ENCODE measurements at places on chromosomes 13 and 19. TPM values are rescaled to one million over a fixed set of nuclear protein-coding genes. Genes with fewer than 3 reads are reported as not detected.

DNA sequence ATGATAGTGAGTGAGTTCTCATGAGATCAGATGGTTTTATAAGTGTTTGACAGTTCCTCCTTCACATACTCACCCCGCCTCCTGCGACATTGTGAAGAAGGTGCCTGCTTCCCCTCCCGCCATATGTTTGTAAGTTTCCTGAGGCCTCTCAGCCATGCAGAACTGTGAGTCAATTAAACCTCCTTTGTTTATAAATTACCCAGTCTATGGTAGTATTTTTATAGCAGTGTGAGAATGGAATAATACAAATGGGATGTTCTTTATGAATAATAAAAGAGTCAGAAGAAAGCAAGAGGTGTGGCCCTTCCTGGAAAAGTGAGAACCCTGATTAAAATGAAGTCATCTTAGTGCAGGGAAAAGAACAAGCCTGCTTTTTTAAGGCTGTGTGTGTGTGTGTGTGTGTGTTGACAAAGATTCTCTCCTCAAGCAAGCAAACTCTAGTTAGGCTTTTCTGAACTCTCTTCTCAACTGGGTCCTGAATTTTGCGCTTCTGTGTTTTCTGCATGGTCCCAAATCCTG lies 18.8 kb upstream of the ARGLU1 start:
- peak; percentile 48 for DNase-seq

- DNase-seq, result no peak
These were observed 125.0 kb downstream of the IER2 start for GRCh38 chr19:13275016-13275722.

- DNase-seq, result peak; percentile 79
These were observed 74.4 kb downstream of the SLITRK6 start for GRCh38 chr13:85724546-85725432.

DNA sequence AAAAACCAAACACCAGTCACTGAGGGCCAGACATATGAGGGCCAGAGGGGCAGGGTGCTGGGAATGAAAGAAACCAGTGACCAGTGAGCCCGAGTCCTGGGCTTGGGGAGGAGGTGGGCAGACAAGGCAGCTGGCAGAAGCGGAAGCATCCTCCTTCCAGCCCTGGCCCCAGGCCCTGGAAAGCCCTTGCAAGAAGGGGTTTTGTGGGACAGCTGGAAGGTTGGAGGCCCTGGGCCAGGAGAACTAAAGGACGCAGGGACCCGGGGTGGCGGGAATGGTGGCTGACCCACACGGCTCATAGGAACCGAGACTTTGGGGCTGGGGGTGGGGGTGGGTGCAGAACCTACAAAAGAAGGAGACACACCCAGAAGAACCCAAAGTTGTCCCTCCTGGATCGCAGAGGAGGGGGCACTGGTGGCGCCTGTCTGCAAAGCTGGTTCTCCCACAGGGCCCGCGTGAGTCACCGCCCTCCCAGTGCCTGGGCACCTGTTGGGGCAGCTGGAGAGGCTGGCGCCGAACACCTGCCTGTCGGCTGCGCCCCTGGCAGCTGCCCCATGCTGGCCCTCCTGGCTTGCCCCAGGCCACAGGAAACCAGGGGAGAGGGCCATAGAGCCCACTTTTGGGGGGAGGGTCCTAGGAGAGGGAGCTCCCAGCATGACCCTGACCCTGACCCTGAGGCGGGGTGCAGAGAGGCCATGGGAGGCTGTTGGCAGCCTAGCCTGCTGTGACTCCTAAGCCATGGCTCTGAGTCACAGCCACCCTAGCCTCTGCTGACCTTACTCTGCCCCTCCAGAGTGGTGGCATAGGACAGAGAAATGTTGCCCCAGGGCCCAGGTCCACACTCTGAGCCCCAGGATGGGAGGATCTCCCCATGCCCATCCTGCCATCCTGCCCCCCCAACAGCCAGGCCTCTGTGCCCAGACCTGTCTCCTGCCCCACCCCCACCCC lies 802 bp downstream of the DMPK start:
- DNase-seq, result peak; percentile 41

Gene F2RL3
- not detected for total RNA-seq

Gene FAM83E
- 21.9 TPM for total RNA-seq

- peak; percentile 39 for DNase-seq
These were observed 426.2 kb upstream of the DACH1 start for GRCh38 chr13:72293206-72293605.

- peak; percentile 65 for DNase-seq
These were observed 31.9 kb upstream of the FEM1A start for GRCh38 chr19:4759388-4760284.

All from bronchial epithelial cell (primary cell).